Pancreas (tissue), 10 donors: ENCODE measurements at places on chromosomes 12 and 14. TPM values are rescaled to one million over a fixed set of nuclear protein-coding genes. Genes with fewer than 3 reads are reported as not detected.

The CD163 gene
- total RNA-seq, result 5.3 TPM

The CISTR gene
- total RNA-seq, result not detected

The ASIC1 gene
- 0.75 TPM for total RNA-seq

The IFI27 gene
- 18.1 TPM for total RNA-seq

The PIK3C2G gene
- 3.2 TPM for total RNA-seq

The GPR84 gene
- total RNA-seq, result 0.32 TPM

The STAC3 gene
- 1.3 TPM for total RNA-seq

The TGM1 gene
- 3.2 TPM for total RNA-seq
